ENCODE measurements at places on chromosomes 1 and 21.

- DNase-seq: no peak
Observed at GRCh38 chr1:192529031-192529755, 46.4 kb upstream of the RGS1 start.

- DNase-seq: no peak
Observed at GRCh38 chr1:161953256-161953920, 70.3 kb downstream of the OLFML2B start.

- DNase-seq: no peak
Observed at GRCh38 chr1:98044071-98044697, 123.3 kb upstream of the DPYD start.

GRCh38 chr1:28789412-28789811 lies 22.6 kb upstream of the OPRD1 start:
- DNase-seq: no peak

DNA sequence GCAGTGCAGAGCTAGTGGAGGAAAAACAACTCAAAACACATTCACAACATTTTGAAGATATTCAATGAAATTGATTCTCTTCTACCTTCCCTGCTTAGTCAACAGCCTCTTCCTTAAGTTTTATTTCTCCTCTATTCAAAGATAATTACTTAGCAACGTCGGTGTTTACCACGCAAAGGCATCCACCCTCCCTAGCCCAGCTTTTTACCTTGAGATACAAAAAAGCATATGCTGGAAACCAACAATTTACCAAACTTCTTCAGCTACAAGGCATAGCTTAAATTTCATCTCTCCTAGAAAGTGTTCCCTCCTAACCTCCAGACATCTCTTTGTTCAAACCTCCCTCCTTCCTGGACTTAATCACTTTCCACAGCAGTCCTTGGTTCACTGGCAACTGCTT lies 102.8 kb upstream of the SOD1 start:
- DNase-seq: no peak

GRCh38 chr1:21293537-21294265 lies 3.4 kb upstream of the ECE1 start:
- peak; percentile 95 for DNase-seq

- no peak for DNase-seq
Observed at GRCh38 chr1:1755426-1755825, 22.8 kb downstream of the NADK start.

- peak; percentile 38 for DNase-seq
Observed at GRCh38 chr1:89041119-89041641, 18.5 kb upstream of the GBP3 start.

DNA sequence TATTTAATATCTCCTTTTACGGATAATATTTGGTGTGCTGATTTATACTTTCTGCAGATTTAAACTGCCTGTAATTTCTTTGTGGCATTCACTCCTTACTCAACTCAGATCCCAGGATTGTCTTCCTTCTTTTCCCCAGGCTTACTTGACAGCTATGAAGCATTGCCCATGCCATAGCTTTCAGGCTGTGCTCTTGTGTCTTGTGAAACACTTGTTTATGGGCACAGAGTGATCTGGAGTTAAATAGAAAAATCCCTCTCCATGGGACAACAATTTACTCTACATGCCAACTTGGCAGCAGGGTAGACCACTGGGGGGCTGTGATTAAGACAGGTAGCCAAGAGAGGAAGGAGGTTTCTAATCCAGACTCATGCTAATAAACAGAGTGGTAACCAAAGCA lies 57.4 kb downstream of the PPP1R12B start:
- DNase-seq: no peak

DNA sequence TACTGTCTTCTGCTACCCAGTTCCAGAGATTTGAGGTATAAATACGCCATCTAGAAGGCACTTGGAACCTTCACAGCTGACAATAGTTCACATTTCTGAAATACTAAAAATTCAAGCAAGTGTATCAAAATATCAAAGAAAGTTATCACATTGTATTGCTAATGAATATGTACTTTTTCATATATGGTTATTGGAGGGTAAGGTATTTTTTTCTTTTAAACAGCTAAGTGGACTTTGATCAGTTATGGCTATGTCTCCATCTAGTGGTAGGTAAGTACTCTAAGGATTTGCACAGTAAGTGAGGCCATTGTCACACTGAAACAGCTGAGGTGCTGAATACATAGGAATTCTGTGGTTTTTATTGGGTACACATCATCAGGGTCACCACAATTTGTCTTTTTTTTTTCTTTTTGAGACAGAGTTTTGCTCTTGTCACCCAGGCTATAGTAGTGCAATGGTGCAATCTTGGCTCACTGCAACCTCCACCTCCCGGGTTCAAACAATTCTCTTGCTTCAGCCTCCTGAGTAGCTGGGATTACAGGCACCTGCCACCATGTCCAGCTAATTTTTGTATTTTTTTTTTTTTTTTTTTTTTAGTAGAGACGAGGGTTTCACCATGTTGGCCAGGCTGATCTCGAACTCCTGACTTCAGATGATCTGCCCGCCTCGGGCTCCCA lies 49.1 kb upstream of the CR2 start:
- no peak for DNase-seq

DNA sequence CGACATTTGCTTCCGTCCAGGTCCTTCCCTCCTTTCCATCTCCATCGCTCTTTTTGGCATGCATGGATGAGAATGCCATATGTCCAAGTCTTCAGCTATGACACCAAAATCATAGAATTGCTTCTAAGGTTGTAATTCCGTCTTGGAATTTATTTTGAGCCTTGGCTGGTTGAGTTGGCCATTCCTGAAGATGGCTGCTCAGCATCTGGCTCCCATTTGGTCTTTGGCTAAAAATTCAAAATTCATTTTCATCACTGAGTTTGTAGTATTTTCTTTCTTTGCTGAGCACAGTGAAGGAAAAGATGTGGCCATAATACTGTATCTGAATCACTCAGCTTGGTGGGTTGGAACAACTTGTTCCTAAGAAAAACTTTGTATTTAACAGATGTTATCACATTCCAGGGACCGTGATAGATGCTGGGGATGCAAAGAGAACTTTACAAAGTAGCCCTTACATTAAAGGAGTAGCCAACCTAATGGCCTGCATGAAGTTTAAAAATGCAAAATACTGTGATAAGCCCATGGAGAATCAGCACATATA lies 15.6 kb downstream of the JUN start:
- DNase-seq: no peak

- DNase-seq: peak; percentile 11
Observed at GRCh38 chr1:220748089-220748934, at the start of gene MTARC2. TSS of gene MTARC2 (plus strand) at chr1:220748322. CDS start at chr1:220748532, 210 bp downstream.

- peak; percentile 45 for DNase-seq
Observed at GRCh38 chr1:12600880-12601633, 17.0 kb downstream of the DHRS3 start.

GRCh38 chr1:180892272-180892671 lies 20.4 kb upstream of the KIAA1614 start:
- no peak for DNase-seq

DNA sequence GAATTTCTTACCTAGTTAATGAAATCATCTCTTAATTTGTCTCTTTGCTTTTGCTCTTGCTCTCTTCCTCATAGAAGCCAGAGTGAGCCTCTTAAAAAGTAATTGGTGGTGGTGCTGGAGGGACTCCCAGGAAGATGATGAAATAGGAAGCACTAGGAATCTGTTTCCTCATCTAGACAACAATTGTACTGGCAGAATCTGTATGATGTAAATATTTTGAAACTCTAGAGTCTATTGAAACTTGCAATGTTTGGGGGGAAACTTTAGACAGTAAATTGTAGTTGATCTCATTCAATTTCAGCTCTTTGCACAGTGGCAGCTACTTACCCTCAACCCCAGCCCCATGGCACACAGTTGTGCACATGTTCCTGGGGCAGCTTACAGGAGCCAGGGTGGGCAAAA lies 10.6 kb downstream of the RGSL1 start:
- no peak for DNase-seq

DNA sequence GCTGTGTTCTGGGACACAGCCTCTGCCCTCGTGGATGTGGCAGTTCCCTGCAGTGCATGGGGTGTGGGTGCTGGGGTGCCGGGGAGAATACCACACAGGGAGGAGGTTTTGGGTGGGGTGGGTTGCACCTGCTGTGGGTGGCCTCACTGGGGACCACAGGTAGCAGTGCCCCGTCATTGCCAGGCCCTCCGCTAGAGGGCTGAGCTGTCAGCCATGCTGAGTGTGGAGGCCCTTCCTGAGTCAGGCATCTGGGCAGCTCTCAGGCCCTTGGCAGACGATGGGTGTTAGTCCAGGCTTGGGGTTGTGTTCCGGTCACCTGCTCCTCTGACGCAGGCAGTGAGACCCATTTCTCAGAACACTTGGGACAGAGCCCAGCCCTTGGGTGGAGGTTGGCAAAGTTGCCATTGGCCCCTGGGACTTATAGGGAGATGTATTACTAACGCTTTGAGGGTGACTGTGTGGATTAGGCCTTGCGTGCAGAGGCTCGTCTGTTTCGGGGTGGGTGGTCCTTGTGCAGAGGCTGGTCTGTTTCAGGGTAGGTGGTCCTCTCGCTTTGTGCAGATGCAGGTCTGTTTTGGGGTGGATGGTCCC lies 23.9 kb downstream of the PCNT start:
- DNase-seq: no peak

DNA sequence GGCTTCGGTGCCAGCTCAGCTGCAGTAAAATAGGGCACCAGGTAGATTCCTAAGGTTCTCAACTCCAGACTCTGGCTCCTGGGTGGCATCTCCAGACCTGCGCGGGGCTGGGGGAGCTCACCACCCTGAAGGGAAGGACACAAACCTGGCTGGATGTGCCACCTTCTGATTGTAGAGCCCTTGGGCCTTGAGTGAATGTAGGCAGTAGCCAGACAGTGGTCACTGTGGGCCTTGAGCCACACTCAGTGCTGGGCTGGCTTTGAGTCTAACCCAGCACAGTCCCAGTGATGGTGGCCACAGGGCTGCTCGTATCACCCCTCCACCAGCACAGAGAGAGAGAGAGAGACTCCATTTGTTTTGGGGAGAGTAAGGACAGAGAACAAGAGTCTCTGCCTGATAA lies 38.0 kb upstream of the SH3GLB1 start:
- DNase-seq: no peak

DNA sequence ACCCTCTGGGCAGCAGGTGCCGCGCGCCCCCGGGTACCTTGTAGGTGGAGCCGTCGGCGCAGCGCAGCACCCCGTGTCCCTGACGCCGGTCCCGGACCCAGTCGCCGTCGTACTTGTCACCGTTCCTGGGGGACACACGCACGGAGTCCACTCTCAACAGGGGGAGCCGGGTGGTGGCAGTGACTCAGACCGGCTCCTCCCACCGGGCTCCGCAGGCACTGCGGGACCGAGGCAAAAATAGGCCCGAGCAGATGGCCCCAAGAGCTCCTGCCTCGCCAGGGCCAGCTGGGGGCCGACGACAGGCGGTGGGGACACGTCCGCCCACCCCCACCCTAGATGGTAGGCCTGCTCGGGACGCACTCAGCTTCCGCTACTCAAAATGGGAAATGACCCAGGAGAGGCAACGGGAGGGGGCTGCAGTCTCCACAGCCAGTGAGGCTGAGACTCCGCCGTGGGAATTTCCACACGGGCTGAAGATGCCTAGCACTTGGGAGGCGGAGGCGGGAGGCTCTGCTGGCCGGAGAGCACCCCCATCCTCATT lies 6.3 kb downstream of the MORN1 start:
- no peak for DNase-seq

GRCh38 chr1:247146671-247147070 lies 25.1 kb downstream of the ZNF124 start:
- DNase-seq: no peak

GRCh38 chr1:111669268-111669667 lies 49.7 kb downstream of the RAP1A start:
- DNase-seq: no peak

- DNase-seq: no peak
Observed at GRCh38 chr1:226788965-226789364, 49.9 kb upstream of the ITPKB start.

GRCh38 chr21:25297117-25297516 lies 310.2 kb downstream of the MRPL39 start:
- no peak for DNase-seq

DNA sequence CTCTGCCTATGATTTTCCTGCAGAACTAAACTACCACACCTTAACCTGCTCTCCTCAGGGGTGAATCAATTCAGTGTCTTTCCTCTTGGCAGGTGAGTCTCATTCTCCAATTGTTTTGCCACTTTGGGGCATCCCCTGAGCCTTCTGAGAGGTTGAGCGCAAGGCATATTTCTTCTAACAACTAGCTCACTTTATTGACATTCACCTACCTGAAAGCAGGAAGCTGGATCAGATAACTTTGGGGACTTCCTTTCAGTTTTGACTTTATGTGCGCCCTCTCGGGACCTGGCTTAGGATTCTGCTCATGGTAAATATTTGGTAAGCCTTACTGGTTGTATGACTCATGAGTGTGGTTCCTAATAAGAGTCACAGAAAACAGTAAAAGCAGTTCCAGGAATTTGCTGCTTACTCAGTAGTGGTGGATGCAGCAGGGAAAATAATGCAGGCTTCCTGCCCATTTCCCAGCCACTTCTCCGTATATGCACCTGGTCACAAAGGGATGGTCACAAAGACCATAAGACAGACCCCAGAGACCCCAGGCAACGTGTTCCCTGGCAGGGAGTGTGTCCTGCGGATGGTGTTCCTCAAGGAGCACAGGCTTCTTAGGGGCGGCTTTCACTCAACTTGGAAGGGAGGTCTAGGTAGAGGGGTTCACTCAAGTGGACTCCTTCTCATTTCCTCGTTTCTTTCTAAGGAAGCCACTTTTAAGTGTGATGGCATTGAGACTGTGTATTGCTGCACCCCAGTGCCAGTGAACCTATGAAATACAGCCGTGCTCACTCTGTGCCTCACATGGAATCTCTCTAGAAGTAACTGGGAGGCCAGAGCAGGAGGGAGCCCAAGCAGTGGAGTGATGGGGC lies 22.0 kb upstream of the BATF3 start:
- DNase-seq: peak; percentile 67

DNA sequence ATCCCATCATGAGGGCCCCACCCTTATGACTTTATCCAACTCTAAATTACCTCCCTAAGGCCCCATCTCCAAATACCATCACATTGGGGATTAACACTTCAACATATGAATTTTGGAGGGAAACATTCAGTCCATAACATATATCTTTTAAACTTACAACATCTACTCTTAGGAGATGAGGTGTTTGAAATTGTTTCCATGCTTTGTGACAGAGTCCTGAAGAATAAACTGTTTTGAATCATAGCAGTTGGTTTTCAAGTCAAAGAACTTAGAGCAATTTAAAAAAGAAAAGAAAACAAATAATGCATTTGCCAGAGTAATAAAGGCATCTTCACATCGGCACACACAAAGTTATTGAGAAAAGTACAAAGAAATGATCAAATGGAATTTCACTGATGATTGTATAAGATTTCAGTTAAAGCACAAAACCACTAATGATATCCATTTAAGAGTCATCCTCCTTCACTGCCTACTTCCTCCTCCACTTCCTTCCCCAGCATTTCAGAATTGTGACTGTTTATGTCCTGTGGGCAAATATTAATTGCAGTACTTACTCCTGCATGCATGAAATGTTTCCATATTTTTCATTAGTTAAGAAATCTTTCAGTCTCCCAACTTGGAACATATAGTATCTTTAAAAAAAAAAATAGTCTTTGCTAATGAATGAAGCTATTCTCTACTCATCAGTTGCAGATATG lies 202.0 kb downstream of the LRRC40 start:
- DNase-seq: no peak

DNA sequence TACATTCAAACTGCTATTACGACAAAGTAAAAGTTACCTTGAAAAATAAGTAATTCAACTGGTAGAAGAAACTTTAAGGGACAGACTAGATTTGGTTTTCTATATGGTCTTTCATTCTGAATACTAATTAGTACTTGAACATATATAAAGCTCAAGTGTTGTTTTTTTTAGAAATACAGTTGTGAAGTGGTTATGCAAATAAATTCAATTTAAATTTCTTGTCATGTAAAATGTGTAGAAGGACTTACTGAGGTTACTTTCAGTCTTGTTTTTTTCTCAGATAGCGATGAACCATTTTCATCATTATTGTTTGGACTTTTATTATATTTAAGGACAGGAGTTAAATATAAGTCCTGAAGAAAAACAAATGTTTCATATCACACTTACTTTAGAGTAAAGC lies 24.4 kb downstream of the HS2ST1 start:
- no peak for DNase-seq

Measured in stimulated activated naive CD8-positive, alpha-beta T cell treated with anti-CD3 and anti-CD28 coated beads, Interleukin-15, amount 100 ng/mL, for 72 hours (primary cell).